CD4-positive, CD25-positive, alpha-beta regulatory T cell (primary cell): ENCODE measurements at places on chromosomes 3 and 15. TPM values are rescaled to one million over a fixed set of nuclear protein-coding genes. Genes with fewer than 3 reads are reported as not detected.

GRCh38 chr15:75589071-75589470 is 10.0 kb upstream of the PTPN9 start:
- no peak overlapping the region for H3K27ac ChIP-seq
- H3K4me3 ChIP-seq, result no peak overlapping the region
- H3K27me3 ChIP-seq, result no peaks in the 10 kb centered on the region

- H3K4me3 ChIP-seq, result no peak overlapping the region
- no peak overlapping the region for H3K27ac ChIP-seq
- no peak for DNase-seq
- no peaks in the 10 kb centered on the region for H3K4me1 ChIP-seq
Observed at GRCh38 chr3:14536837-14537589, 3.1 kb downstream of the GRIP2 start.

DNA sequence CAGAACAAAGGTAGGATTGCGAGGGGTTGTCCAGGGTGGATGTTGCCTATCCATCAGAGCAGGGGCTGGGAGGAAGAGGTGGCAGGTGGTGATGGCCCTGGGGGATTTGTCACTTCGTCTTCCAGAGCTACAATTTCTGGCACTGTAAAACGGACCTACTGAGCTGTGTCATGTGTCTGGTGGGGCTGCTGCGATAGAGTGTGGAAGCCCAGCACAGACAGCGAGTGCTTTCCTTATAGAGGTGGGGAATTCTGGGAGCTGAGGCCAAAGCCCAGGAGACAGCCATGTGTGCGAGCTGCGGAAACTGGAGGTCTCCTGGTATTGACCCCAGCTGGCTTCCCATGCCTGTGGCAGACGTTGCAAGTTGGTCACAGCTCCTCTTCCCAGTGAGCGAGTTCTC is 61.2 kb upstream of the SEC22A start:
- no peaks in the 10 kb centered on the region for H3K27me3 ChIP-seq
- H3K36me3 ChIP-seq, result no peaks in the 10 kb centered on the region
- H3K27ac ChIP-seq, result no peak overlapping the region
- DNase-seq, result no peak
- H3K4me3 ChIP-seq, result no peak overlapping the region

- H3K4me1 ChIP-seq, result no peaks in the 10 kb centered on the region
- no peaks in the 10 kb centered on the region for H3K36me3 ChIP-seq
- H3K4me3 ChIP-seq, result no peak overlapping the region
Observed at GRCh38 chr3:79885407-79885806, 117.6 kb upstream of the ROBO1 start.

DNA sequence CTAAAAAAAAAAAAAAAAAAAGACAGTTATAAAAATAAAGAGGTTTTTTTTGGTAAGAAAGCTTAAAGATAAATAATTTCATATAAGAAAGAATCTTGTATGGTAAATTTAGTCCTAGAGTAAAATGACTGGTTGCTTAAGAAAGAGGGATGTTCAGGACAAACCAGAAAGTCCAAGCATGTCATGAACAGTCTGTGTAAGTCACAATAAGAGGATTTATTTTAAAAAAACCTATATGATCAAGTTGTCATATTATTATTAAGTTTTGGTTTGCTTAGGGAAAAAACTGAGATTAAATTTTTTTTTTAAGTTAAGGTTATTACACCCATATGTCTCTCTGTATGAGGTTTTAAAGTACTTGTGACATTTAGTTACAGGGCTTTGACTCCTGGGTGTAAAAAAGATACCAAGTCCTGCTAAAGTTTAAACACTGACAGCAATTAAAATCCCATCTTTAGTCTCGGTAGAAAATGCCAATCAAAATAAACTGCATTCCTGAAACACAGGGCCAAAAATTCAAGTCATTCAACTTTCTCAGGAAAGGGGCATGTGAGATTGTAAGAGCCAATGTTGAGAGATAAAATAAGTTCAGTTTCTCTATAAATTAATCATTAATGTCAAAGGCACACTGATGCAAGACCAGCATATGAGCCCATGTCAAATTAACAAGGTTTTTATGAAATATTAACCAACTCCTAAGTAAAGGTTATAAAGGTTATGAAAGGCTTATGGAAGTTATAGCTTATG is 8.5 kb upstream of the BDH1 start:
- no peaks in the 10 kb centered on the region for H3K4me1 ChIP-seq
- peaks cover 8% of the 10 kb centered on the region for H3K27me3 ChIP-seq
- H3K27ac ChIP-seq, result no peak overlapping the region
- H3K4me3 ChIP-seq, result no peak overlapping the region

GRCh38 chr15:89243046-89243690 is 611 bp upstream of the FANCI start:
- H3K4me1 ChIP-seq, result peaks cover 15% of the 10 kb centered on the region
- no peaks in the 10 kb centered on the region for H3K27me3 ChIP-seq
- no peak for DNase-seq

CLDN18 gene
- total RNA-seq, result not detected

GRCh38 chr3:82376883-82377282 is 615.4 kb upstream of the GBE1 start:
- H3K27me3 ChIP-seq, result no peaks in the 10 kb centered on the region
- no peak overlapping the region for H3K4me3 ChIP-seq
- no peaks in the 10 kb centered on the region for H3K4me1 ChIP-seq
- DNase-seq, result no peak
- no peaks in the 10 kb centered on the region for H3K36me3 ChIP-seq
- no peak overlapping the region for H3K27ac ChIP-seq

C3orf62 gene
- total RNA-seq, result 12.4 TPM

FETUB gene
- total RNA-seq, result not detected

DNA sequence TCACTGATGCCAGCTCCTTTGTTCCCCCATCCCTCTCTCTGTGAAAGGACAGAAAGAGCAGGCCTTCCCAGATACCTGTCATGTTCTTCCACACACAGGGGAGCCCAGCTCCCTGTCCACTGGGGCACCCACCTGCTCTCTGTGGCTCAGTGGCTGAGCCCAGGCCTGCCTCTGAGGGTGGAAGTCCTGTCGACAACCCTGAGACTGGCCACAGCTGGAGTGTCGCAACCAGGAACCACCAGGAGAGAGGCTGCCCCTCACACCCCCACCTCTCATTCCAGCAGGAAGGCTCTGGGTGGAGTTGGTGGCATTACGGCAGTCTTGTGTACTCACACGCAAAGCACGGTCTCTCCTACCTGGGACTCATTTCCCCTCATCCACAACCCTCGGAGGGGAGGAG is 66.3 kb downstream of the MEGF11 start:
- DNase-seq, result no peak
- H3K4me1 ChIP-seq, result no peaks in the 10 kb centered on the region
- no peaks in the 10 kb centered on the region for H3K36me3 ChIP-seq

CNTN6 gene
- not detected for total RNA-seq

DNA sequence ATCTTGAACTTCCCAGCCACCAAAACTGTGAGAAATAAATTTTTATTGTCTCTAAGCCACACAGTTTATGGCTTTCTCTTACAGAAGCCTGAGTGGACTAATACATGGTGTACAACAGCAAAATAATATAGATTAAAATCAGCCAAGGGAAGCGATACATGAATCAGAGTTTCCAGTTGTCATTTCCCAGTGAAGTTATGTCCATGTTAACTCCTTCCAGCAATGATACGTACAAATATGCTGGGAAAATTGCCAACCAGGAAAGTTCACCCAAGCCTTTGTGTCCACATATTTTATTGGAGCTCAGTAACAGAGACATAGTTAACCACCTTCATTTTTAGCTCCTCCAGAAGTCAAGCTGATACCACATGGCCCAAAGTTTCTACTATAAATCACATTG is 280.9 kb upstream of the KCNMB2 start:
- no peaks in the 10 kb centered on the region for H3K27me3 ChIP-seq
- no peak overlapping the region for H3K4me3 ChIP-seq
- DNase-seq, result no peak
- no peaks in the 10 kb centered on the region for H3K36me3 ChIP-seq
